ENCODE measurements at places on chromosomes 11 and 22.
A peak's percentile ranks its signal among the peaks of the same experiment; 100 is the strongest.

DNA sequence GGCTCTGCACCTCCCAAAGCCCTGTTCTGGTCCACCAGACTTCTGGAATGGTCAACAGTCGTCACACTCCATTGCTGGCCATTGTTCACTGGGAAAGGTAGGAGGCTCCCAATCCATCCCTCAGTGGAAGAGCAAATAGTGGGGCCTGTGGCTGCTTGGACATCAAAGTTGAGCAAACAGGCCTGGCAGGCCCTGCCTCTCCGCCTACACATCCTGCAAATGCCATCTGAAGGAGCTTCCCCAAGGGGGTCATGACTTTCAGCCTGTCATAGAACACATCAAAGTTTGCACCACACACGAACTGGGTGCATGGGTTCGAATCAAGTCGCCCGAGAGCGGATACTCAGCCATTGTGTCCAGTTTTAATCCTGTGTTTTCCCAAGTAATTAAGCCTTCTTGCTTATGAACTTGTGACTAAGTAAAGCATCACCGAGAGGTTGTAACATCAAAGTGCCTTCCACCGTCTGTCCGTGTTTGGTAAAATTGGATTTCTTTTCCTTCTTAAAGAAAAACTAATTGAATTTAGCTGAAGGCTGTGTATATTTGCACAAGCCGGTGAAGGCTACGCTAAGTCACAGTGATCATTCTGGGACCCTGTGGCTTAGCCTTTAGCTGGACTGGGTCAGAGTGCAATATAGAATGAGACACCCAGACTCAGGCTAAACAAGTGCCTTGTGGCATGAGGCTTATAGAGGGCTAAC lies 36.1 kb downstream of the CLPB start:
- no peak for DNase-seq

GRCh38 chr11:71962428-71963038 lies 33.7 kb downstream of the RNF121 start:
- DNase-seq, result no peak

- DNase-seq, result no peak
Measured at GRCh38 chr11:30956751-30957150, 370.6 kb upstream of the MPPED2 start.

DNA sequence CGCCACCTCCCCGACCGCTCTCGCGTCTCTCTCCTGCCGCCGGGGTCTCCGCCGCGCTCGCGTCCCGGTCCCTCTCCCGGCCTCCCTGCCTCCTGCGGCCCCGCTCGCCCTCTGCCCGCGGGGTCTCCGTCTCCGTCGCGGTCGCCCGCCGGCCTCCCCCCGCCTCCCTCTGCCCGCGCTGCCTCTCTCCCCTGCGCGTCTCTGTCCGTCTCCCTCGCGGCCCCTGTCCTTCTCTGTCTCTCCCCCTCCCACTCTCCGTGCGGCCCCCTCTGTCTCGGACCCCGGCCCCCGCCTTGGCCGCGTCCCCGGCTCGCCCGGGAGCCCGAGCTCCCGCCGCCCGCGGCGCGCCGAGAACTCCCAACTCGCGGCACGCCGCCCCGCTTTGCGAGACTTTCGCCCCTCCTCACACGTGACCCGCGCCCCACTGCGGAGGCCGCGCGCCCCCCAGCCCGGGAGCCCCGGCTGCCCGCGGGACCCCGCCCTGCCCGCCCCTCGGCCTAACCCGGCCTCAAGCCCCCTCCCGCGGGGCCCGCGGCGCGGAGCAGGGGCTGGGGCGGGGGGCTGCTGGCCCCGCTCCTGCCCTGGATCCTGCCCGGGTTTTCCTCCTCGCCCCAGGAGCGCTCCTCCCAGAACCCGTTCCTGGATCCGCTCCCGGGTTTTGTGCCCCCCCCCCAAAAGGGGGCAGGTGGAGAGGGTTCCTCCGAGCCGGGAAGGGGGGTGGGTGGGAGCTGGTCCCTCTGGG lies 702 bp upstream of the KCNJ4 start:
- peak; percentile 48 for DNase-seq

DNA sequence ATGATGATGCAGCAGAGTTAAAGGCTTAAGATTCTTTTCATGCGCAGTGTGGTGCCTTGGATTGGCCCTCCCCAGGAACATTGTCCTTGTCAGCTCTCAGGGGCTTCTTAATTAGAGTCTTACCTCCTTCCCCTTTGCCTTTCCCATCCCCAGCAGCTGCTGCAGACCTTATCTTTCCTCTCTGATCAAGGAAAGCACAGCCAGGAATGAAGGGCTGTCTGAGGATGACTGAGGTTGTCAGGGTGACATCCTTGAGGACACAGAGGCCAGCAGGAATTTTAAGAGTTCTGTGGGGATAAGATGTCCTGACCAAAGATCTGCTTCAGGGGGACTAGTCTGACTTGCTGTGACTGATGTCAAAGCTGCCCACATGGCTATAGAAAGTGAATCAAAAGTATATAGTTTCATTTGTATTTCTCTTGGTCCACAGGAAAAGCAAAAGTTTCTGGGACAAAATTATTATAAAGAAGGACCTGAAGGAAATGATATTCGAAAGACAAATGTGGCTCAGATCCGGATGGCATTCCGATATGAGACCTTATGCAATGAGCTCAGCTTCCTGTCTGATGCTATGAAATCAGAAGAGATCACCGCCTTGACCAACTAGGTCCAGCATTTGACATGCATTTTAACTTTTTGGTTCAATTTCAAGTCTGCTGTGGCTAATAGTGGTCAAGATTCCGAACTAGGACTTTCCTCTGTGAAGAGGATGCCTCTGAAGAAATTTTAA lies 35.5 kb downstream of the RNF141 start:
- DNase-seq, result no peak

- no peak for DNase-seq
Measured at GRCh38 chr11:96620464-96621044, 230.7 kb downstream of the JRKL start.

DNA sequence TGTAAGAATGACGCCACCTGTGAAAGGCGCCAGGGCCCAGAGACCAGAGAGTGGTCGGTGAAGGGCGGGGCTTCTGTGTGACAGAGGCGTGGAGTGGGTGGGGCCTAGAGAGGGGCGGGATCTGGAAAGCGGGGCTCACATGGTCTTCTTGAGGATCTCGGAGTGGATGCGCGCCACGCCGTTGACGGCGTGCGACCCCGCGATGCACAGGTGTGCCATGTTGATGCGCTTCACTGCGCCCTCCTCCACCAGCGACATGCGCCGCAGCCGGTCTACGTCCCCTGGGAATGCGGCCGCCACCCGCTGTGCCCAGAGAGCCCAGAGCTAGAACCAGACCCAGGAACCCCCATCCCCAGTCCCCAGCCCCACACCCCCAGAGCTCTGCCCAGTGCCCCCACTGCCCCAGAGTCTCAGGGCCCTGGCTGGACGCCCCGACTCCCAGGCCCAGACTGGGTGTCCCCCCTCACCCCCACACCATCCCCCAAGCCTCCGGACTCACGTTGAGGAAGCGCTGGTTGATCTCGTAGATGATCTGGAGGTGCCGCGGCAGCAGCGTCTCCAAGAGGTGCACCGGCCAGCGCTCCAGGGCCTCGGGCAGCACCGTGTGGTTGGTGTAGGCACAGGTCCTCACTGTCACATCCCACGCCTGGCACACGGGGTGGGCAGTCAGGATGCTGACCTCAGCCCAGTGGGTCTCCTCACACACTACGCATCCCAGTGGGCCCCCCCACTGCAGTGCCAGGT lies 6.2 kb downstream of the PYGM start:
- no peak for DNase-seq

DNA sequence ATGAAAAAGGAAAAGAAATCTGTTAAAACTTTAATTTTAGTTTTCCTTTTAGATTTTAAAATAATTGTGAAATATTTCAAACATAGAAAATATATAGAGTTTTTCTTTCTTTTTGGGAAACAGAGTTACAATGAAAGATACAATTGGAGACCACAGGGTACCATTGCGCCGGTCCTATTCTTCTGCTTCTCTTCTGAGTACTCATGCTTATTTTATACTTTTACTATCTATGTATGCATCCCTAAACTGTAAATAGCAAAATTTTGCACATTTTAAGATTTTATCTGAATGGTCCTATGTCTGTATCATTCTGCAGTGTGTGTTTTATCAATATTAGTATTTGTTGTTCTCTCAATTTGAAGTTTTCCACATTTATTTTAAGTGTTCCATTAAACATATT lies 65.0 kb downstream of the EHF start:
- DNase-seq, result no peak

GRCh38 chr11:85874265-85874664 lies 19.1 kb downstream of the CCDC83 start:
- no peak for DNase-seq

- peak; percentile 40 for DNase-seq
Measured at GRCh38 chr11:19241260-19242178, 774 bp upstream of the E2F8 start.

GRCh38 chr22:41656556-41656955 lies 32.1 kb downstream of the SNU13 start:
- DNase-seq, result no peak

GRCh38 chr11:96748639-96749370 lies 359.0 kb downstream of the JRKL start:
- no peak for DNase-seq

DNA sequence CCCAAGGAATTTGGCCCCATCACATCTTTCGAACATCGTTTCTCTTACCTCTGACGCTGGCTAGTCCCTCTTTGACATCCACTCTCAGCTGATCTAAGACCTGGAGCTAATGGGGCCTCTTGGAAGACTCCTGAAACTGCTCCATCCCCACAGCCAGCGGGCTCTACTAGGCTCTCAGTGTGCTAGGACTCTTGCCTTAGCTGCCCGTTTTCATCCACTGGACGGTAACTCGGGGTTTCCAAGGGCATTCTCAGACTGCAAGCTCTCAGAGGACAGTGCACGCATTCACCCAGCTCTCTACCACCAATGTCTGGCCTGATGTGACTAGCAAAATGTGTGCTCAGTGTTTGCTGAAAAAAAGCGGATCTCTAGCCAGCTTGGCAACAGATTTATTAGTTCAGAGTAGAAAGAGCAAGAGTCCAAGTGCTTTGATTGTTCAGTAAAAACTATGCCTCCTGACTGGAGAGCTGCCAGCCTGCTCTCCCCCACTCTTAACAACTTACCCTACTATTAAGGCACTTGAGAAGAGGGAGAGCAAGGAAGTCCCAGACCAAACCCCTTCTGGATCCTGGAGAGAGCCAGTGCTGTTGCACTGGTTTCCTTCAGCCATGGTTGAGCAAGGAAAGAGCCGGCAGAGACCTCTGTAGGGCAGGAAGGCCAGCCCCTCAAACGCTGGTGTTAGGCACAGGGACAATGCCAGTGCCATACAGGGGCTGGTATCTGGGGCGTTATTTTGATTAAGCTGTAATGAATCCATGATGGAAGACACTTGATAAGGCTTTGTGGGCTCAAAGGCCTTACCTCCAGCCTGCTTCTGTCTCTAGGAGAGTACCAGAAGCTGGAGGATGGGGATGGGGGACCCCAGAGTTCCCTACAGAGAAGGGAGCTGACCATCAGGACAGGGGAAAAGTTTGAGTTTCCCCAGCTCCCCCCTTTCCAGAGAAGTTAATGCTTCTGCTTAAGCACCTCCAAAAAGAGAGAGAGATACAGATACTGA lies 9.2 kb downstream of the RELA start:
- DNase-seq, result no peak

DNA sequence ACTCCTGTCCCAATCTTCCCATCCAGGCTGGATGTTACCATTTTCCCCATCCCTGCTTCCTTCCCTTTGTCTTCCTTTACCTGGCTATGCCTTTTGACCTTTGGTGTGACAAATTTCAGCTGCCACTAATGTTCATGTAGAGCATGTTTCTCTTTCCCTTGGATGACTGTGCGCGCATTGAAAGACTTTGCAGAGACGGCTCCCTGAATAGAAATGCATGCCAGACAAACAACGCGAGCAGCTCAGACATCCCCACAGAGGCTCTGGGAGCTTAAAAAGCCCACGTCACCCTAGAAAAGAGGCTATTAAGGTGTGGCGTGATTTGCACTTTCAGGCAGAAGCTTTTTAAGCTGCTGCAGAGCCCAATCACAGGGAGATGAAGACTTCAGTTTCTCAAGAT lies 202.0 kb downstream of the NTM start:
- DNase-seq, result no peak

DNA sequence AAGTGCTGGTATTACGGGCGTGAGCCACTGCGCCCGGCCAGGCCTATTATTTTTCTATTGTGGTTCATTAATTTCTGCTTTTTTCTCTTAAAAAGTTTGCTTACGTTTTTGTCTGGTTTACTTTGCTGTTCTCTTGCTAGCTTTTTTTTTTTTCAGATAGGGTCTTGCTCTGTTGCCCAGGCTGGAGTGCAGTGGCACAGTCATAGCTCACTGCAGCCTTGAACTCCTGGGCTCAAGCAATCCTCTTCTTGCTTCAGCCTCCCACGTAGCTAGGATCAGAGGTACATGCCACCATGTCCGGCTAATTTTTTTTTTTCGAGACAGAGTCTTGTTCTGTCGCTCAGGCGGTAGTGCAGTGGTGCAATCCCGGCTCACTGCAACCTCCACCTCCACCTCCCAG lies 18.7 kb downstream of the F2 start:
- no peak for DNase-seq

DNA sequence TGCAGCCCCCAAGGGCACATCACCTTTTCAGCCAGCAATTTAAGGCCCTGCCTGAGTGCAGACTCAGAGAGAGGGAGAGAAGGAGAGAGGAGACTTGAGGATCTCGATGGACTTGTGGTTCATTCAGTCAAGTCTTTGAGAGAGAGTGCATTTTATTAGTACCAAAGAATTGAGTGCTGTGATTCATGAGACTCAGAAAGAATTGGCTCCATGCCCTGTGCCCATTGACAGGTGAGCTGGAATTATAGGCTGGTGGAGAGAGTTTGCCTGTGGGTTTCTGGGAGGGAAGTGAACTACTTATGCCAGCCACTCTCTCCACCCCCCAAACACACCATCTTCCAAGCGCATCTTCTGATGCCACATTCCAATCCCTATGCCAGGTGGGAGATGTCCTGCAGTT lies 236.8 kb downstream of the MN1 start:
- DNase-seq, result no peak

Data from WERI-Rb-1 (cell line).